ENCODE measurements at places on chromosomes 4 and X.

- DNase-seq = no peak
Observed at GRCh38 chr4:185086053-185086452, 57.0 kb upstream of the SLC25A4 start.

DNA sequence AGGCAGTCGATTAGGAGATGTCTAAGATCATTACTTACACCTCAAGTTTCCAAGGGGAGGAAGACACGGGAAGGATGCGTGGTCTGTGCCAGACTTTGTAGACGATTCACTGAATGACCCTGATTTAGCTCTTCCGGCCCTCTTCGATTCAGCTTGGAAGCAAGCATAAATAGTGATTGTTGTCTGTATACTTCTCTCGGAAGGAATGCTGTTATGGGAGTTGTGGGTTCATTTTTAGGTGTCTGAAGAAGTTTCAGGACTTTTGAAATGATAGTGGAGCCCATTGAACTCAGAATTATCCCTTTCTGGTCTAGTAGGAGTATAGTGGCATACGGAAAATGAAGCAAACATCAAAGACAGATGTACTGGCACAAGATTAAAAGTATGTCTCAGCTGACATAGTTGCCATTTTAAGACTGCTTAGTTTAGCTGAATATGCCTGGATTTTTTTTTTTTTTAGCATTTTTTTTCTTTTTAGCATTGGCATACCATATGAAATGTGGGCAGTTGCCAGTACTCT lies 1.0 kb upstream of the ANKRD17 start:
- DNase-seq = no peak

DNA sequence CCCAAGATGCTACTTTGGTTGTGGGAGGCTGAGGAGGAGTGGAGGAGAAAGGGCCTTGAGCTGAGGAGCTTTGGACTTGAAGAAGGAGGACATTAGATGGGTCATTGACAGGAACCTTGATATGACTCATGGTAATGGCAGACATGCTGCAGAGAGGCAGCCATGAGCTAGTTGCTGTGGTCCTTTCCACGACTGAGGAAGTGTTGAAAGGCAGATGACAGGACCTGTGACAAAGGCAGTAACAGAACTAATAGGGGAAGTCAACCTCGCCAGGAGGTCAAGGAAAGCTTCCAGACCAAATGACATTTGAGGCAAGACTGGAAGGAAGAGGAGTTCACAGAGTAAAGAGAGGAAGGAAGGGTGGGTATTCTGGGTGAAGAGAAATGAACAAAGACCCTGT lies 7.6 kb upstream of the XPNPEP2 start:
- DNase-seq = peak; percentile 36

- no peak for DNase-seq
Observed at GRCh38 chrX:73239242-73239641, 24.6 kb upstream of the NAP1L2 start.

DNA sequence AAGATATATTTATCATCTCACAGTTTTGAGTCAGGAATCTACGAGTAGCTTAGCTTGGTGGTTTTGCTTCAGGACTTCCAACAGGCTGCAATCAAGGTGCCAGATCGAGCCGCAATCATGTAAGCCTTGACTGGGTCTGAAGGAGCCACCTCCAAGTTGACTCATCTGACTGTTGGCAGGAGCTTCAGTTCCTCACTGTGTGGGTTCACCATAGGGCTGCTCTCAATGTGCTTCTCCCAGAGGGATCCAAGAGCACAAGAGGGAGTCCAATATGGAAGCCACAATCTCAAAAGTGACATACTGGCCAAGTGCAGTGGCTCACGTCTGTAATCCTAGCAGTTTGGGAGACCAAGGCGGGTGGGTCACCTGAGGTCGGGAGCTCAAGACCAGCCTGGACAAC lies 26.5 kb downstream of the DCHS2 start:
- no peak for DNase-seq

GRCh38 chr4:16583764-16584163 lies 314.7 kb downstream of the LDB2 start:
- DNase-seq = no peak

DNA sequence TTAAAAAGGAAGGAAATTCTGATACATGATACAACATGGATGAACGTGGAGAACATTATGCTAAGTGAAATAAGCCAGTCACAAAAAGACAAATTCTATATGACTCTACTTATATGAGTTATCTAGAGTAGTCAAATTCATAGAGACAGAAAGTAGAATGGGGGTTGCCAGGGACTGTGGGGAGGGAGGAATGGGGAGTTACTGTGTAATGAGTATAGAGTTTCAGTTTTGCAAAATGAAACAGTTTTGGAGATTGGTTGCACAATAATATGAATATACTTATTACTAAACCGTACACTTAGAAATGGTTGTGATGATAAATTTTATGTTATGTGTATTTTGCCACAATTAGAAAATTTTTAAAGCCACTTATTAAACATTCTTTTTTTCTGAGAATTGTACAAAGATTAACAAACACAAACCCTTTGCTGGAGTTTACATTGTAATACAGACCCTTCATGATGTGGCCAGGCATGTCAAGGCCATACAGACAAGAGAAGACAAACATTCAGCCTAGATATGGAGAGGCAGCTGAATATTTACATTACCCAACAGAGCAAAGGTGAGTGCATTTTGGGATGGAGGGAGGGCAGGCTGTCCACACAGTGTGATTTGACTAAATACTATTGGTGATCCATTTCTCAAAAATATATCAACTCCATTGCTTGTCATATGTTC lies 21.2 kb upstream of the GPC3 start:
- no peak for DNase-seq

GRCh38 chrX:16718824-16719333 lies 533 bp upstream of the SYAP1 start:
- DNase-seq = no peak

GRCh38 chr4:89290727-89291516 lies 16.7 kb downstream of the GPRIN3 start:
- no peak for DNase-seq

DNA sequence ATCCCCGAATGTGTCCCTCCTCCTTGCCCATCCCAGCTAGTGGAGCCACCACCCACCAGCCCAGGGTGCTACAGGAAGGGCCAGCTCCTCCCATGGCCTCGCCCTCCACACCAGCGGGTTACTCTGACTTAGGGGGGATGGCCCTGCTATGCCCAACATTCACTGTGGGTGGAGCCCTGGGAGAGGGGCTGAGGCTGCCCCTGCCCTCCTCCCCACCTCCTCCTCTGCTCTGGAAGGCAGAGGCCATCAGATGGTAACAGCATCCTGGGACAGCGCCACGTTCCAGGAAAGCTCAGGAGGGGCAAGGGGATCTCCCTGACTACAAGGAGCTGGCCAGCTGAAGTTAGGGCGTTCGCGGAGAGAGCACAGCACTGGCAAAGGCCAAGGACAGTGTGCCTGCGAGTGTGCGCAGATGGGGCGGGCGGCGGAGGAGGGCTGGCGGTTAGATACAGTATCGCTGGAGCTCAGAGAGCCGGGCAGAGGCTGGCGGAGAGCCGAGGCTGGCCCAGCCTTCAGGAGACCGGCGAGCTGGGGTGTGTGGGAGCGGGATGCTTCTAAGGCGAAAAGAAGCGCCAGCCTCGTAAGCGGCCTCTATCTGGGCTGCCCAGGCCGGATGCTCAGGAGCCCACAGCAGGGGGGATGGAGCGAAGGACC lies 1.5 kb downstream of the JAKMIP1 start:
- DNase-seq = peak; percentile 36

GRCh38 chr4:142353149-142353738 lies 492.9 kb downstream of the INPP4B start:
- DNase-seq = peak; percentile 61

- no peak for DNase-seq
Observed at GRCh38 chr4:22962295-22962694, 269.6 kb downstream of the GBA3 start.

DNA sequence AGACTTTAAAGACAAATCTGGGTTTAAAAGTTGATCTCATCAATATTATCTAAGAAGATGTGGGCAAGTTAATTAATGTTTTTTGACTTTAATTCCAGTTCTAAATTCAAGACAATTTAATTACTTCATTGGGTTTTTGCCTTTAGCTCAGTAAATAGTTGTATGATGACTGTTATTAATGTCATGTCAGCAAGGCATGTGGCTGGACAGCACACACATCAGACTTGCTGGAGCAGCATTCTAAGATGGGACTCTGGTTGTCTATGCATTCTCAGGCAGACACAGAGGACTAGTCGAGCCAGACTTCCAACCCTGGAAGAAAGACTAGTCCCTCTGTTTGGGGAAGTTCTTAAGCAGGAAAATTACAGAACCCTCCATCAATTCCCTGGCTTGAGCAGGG lies 180.7 kb upstream of the GK2 start:
- no peak for DNase-seq

DNA sequence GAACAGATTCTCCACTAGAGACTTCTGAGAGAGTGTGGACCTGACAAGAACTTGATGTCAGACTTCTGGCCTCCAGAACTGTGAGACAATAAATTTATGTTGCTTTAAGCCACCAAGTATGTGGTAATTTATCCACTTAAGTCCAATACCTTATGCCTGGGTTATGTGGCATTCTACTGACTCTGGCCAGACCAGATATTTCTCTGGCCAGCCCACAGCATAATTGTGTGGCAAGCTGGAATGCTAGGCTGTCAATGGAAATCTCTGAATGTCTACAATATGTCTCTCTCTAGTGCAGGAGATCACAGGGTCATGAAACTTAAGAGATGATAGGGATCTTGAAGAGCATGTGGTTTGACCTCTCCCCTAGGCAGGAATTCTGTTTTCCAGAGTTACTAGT lies 251.0 kb downstream of the ZNF674 start:
- DNase-seq = no peak

GRCh38 chr4:73885574-73886267 lies 16.5 kb downstream of the CXCL1 start:
- no peak for DNase-seq

DNA sequence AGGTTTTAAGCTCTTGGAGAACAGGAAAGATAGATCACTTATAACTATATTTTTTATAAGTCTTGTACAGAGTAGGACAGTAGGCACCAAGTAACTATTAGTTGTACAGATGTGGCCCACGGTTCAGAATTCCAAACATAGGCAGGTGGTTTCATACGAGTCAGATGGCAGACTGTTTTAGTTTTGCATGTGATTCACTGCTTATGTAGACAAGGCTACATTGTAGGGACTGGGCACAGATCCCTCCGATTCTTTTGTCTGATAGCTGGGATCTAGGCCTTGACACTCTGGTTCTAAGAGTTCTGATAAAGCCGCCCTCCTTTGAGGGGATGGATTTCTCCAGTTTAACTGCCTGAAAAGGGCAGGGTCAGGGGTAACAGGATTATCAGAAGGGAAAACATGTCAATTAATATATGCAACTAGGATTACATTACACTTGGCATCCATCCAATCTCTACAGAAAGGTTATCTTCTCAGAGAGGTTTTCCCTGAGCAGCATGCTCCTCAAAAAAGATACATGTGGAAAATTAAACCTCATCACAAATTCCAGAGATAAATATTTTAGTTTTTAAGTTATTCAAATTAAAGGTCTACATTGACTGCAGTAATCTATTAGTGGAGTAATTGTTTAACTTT lies 87.8 kb downstream of the SPRY1 start:
- no peak for DNase-seq

GRCh38 chr4:24920008-24920407 lies 7.2 kb upstream of the CCDC149 start:
- DNase-seq = no peak

- DNase-seq = no peak
Observed at GRCh38 chrX:109270580-109271484, 211.1 kb downstream of the GUCY2F start.

DNA sequence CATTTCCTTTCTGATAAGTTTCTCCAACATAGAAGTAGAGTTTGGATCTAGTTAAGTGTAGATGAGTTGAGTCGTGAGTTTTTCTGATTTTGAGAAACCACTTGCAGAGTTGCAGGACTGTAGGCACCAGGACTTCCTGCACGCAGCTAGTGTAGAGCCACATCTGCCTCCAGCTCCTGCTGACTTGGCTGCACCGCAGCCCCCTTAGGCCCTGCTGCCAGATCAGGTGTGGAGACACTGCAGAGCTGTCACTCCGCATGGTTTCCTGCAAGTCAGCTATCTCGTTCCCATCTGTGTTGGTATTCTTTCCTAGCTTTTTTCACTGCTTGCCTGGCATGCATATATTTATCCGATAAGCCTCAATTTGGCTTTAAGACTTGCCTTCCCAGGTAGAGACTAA lies 48.9 kb downstream of the PCDH7 start:
- DNase-seq = no peak

DNA sequence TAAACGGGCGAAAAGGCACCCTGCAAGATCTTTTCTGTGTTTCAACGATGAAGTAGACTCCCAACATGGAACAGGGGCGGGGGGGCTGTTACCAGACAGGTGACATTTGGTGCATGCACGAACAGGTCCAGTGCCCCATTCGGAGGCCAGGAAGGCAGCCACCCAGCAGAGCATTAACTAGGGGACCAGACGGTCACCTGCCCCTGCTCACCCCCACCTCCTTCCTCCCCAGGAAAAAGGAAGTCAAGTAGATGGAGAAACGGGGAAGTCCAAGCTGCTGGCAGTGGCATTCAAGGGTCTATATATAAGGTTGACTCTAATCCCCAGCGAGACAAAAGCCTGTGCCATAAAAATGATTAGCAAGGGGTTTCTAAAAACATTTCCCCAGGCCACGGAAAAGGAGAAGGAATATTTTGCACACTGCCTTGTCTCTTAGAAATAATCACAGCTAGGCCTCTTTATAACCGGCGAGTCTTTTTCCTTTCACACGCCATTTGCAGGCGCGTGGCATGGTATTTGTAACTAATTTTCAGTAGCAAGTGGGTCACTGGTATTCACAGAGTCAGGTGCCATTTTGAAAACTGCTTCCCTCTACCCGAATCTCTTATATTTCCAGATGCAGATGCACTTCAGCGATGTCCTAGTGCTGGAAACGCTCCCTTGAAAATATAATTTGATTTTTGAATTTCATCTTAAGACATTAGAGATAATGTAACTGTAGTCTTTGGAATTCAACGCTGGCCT lies 1.2 kb upstream of the TMSB4X start:
- DNase-seq = peak; percentile 63

GRCh38 chr4:37628977-37629609 lies 57.1 kb downstream of the RELL1 start:
- DNase-seq = peak; percentile 6

DNA sequence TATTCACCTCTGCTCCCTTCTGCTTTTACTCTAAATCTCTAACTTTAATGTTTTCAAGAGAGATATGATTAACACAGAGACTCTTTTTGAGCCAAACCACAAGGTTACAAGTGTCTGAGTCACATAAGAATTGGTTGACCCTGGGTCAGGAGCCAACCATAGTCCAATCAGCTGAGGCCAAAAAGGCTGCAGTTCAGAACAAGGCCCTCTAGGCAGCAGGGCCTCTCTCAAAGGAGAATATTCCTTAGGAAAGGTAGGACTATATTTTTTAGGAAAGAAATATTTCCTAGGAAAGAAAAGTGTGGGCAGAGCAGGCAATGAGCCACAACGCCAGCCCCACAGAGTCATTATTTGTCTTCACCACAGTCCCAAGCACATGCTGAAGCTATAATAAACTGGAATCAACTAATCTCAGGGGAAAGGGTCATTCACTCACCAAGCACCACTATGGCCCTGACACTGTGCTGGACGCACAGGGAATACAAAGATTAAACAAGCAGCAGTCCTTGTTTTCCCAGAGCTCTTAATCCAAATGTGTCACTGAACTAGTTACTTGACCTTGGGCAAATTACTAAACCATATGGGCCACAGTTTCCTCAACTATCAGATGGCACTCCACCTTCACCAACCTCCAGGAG lies 2.2 kb downstream of the ATP8A1 start:
- no peak for DNase-seq

GRCh38 chrX:154991476-154991875 lies 31.0 kb downstream of the F8 start:
- no peak for DNase-seq

Measured in CD4-positive, alpha-beta T cell treated with Interferon alpha-2 for 1 hour (primary cell).